ENCODE measurements at places on chromosomes 2 and 18.

DNA sequence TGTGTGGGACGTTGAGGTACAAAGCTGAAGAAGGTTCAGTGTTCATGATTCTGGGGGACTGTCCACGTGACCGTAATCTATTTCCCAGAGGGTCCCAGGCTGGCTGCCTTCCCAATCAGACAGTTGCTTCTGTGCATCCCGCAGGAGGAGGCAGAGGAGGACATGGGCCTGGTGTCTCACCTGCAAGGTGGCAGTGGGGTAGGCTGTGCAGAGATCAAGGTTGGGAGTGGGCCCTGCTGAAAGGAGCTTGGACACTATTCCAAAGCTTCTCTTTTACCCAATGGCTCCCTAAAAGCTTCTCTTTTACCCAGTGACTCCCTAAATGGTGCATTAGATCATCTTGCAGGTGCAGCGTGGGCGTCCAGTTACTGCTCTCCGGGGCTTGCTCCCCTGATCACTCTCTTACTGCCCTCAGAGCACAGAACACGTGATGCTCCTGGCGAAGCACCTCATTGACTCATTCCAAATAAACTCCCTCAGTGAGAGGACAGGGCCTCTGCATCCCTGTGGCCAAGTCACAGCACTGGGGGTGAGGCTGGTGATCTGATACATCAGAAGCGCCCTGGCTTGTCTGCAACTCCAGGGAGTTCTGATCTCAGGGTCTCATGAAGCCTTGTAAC is 41.5 kb downstream of the RNF144A start:
- no peak for DNase-seq

DNA sequence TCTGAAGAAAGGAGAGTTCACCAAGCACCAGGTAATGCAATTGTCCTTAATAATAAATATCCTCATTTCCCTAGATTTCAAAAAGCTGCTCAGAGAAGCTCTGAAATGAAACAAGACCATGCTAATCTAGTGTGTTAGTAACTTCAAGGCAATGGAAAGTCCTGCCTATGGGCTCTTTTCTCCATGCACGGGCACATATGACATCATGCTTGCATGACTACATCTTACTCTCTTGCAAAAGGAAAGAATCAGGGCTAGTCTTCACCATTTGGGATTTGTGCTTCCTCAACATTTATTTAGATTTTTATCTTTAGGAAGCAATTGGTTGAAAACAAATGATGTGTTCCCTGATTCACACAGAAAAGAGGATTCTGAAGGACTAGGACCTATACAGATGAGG is 204.0 kb upstream of the POU3F3 start:
- DNase-seq = no peak

DNA sequence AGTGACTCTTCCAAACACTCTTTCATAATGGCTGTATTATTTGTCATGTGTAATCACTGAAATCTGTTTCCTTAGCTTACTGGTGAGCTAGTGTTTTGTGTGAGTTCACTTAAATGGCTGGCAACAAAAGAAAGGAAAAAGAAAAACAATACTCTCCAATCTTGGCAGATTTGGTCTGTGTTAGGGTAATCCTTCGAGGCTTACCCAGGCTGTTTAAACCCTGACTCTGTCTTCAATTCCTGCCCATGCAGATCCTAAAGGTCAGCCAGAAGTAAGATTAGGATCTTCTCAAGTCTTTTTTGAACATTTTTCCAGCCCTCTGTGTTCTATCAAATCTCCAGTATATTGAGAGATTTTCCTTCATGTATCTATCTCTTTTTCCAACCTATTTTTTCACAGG is 85.3 kb downstream of the CCDC178 start:
- DNase-seq = no peak

- peak; percentile 97 for DNase-seq
Measured at GRCh38 chr2:120546048-120546864, 189.4 kb upstream of the GLI2 start.

GRCh38 chr18:72197591-72197990 is 346.6 kb downstream of the CBLN2 start:
- no peak for DNase-seq

DNA sequence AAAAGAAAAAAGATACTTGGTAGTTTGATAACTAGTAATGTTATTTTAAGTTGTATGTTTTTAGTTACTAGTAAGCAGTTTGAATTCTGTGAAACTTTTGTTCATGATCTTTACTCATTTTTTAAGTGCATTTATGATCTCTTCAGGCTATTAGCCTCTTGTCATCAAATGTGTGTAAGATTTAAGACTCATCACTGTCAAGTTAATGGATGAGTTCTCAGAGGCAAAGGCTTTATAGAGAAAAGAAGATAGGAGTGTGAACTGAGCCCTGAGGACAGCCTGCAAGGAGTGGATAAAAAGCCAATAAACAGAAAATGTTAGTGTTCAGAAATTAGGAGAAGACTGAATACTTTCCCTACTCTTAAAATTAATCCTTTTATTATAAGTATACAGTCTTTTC is 13.5 kb downstream of the NDUFV2 start:
- DNase-seq = no peak

- no peak for DNase-seq
Measured at GRCh38 chr2:209525331-209525730, 101.5 kb downstream of the MAP2 start.

DNA sequence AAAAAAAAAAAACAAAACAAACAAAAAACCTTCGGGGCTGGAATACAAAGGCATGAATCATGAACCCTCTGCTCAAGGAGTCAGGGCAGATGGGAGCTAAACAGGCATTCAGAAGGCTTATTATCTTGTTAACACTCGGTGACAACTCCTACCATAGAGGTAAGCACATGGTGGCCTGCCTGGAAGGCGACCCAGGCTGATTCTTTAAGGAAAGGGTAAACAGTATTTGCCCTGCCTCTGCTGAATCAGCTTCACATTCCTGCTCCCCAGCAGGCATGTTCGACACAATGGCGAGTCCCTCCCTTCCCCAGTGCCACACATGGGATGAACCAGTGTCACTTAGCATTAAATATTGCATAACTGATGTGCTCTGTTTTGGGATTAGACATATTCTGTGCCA is 191.9 kb downstream of the ARL4C start:
- DNase-seq = peak; percentile 30

DNA sequence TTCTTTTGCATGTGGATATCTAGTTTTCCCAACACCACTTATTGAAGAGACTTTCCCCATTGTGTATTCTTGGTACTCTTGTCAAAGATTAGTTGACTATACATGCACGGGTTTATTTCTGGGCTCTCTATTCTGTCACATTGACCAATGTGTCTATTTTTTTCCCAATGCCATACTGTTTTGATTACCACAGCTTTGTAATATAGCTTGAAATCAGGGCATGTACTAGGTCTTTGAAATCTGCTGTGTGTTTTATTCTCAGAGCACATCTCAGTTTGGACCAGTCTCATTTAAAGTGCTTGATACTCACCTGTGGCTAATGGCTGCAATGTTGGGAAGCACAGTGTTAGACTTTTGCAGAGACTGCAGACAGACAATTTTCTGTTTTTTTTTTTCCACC is 32.8 kb upstream of the IL36G start:
- DNase-seq = no peak

GRCh38 chr2:35783723-35784122 is 571.9 kb upstream of the CRIM1 start:
- DNase-seq = no peak

GRCh38 chr18:212780-213179 is 54.4 kb downstream of the USP14 start:
- DNase-seq = no peak

DNA sequence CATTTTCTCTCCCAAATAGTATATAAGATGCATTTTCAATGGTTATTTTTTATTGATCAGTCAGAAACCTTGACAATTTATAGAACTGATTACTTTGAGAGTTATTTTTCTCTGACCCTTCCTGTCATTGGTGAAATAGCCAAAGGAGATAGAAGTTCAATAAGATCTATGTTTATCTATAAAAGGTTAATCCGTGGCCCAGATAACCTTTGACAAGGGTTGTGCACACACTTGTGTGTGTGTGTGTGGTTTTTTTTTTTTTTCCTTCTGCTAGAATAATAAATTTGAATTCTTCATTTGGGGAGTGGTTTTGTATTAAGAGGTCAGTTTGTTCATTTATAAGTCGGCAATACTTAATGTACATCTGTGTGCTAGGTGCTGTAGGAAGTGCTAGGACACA is 160.0 kb downstream of the MGAT5 start:
- no peak for DNase-seq

DNA sequence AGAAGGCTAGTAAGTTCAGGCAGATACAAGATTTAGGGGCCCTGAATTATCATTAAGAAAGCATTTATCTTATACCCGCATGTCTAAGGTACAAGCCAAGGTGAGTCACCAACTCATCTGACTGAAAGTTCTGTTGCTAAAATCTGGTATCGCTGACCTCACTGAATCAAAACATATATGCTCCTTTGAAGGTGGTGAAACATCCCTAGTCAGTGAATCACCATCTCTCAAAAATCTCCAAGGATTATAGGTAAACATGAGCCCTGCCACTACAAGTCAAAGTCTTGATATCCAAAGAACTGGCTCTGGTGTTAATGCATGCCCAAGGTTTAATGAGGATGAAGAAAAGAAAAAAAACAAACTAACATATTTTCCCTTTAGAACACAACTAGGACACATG is 43.5 kb downstream of the IRS1 start:
- DNase-seq = peak; percentile 83

- DNase-seq = peak; percentile 25
Measured at GRCh38 chr2:107542314-107542740, 284.4 kb upstream of the RGPD4 start.

GRCh38 chr2:110101280-110101844 is 14.3 kb downstream of the MALL start:
- peak; percentile 100 for DNase-seq

DNA sequence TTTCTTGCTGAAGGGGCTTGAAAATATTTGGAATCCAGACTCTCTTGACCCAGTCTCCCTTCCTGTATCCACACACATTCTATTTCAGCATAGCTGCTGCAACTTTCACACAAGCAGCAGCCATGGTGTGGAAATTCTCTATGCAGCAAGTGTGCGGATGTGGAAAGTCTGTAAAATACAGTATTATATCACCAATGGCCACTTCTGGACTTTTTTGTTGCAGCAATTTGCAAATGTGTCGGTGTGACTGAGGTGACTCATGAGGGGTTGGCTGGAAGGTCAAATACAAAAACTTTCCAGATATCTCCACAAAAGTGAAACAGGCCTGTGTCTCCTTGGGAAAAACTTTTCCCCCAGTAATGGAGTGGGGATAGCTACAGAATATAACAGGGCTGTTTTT is 299.3 kb upstream of the GYPC start:
- no peak for DNase-seq

DNA sequence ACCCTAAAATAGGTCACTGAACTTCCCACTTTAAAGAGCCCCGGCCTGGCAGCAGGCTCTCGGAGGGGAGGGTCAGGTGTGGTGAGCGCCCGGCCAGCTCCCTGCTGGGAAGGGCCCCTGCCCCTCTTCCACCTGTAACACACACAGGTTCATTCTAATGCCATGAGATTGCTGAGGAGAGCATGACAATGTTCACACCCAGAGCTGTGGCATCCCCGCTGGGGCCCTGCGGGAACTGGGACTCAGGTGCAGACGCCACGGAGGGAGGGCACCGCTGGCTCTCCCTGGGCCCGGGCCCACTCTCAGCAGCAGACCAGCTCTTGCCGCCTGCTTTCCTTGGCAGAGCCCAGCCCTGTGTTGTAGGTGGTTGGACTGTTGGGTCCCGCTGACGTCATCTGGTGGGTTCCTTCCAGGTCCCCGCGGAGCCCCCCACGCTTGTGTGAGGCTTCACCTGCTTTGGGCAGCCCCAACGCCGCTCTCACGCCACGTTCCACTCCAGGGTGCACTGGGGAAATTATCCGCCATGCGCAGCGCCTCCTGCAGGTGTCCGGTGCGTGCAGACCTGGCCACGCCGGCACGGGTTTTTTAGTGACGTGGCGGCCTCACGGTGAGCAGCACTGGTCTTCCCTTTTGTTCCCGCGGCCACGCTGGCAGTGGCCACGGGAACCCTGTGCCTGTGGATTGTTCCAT is 50.4 kb upstream of the KCNG2 start:
- no peak for DNase-seq

- no peak for DNase-seq
Measured at GRCh38 chr2:30282081-30282480, 50.7 kb downstream of the LBH start.

GRCh38 chr2:170895023-170895757 is 33.9 kb upstream of the GORASP2 start:
- DNase-seq = peak; percentile 39

GRCh38 chr18:79806976-79807841 is 9.5 kb downstream of the KCNG2 start:
- DNase-seq = no peak

DNA sequence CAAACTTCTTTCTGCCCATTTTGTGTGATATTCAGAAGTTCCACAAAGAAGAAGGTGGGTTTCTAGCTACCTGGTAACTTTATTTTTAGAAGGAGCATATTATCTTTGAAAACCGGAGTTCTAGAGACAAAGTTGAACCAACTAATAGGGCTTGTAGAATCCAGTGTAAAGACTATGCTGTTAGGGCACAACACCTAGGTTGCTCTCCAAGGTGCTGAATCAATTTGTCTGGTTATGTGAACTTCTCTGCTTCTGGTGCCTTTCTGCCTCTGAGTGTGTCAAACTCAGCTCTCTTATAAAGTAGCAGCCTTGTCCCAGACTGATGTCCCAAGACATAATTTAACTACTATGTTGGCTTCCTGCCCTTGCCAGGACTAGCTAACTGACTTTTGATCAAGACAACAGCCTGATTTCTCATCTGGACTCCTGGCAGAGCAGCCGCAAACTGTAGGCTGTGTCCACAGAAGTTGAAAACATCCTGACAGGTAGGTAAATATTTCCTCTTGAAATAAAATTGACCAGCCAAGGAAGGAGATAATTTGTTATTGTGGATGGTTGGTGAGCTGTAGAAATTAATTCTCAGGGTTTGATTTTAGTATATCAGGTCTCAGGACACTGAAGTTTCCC is 119.4 kb downstream of the CYRIA start:
- peak; percentile 49 for DNase-seq

DNA sequence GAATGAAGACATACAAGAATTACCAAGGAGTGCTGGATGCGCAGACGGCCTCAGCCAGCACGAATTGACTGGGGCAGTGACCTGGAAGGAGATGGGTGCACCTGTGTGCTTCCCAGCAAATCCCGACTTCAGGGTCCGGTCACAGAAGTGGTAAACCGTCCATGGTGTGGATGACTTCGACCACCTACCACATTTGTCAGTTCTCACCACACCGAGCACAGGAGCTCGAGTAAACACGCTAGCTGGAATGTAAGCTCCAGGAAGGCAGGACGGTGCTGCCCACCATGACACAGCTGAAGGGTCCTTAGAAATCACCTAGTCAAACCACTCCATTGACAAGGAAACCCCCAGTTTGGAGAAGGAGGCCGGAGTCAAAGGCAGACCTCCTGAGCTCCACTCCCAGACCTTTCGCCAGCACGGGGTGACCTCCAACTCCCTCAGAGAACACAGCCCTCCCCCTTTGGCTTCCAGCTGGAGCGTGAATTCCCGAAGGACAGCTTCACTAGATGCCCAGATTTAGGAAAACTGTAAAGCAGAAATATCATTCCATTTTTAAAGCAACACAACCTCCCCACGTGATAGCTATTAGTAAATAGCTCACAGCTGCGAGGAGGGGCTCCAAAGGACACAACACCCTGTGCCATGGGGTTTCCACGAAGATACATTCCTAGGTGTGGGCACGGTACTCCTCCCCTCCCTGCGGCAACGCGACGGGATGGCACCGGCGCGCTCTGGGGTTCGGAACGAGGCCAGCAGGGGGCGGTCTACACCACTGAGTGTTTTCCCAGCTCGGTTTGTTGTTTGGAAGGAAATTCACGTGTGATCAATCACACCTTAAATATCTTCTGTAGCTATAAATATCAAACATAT is 34.1 kb upstream of the GNAL start:
- peak; percentile 12 for DNase-seq
